Stimulated activated CD4-positive, alpha-beta T cell treated with anti-CD3 and anti-CD28 coated beads, Interleukin-15, amount 100 ng/mL, for 1 hour (primary cell): ENCODE measurements at places on chromosomes 7 and 10.
A peak's percentile ranks its signal among the peaks of the same experiment; 100 is the strongest.

- DNase-seq = no peak
Measured at GRCh38 chr10:27680691-27681605, 64.7 kb downstream of the MKX start.

GRCh38 chr7:34042406-34042805 is 137.1 kb downstream of the BMPER start:
- DNase-seq = no peak

- DNase-seq = no peak
Measured at GRCh38 chr7:55441774-55442522, 76.8 kb downstream of the LANCL2 start.

DNA sequence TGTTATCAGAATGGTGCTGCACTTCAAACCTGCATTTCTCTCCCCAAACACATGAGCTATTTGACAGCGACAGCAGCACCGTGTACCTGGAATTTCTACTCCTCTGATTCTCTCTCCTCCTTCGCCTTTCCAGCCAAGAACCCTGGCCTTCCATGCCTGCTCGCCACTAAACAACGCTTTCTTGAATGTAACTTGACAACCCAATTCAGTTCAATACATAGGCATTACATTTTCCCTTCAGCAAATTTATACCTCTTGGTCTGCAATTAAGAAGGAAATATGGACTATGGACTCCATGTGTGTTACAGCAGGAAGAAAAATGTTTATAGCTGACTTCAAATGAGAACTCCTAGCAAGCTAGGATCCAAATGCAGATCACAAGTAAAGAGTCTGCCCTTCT is 162.6 kb upstream of the AUTS2 start:
- DNase-seq = no peak

- DNase-seq = peak; percentile 36
Measured at GRCh38 chr7:148883266-148884048, 634 bp downstream of the EZH2 start.

DNA sequence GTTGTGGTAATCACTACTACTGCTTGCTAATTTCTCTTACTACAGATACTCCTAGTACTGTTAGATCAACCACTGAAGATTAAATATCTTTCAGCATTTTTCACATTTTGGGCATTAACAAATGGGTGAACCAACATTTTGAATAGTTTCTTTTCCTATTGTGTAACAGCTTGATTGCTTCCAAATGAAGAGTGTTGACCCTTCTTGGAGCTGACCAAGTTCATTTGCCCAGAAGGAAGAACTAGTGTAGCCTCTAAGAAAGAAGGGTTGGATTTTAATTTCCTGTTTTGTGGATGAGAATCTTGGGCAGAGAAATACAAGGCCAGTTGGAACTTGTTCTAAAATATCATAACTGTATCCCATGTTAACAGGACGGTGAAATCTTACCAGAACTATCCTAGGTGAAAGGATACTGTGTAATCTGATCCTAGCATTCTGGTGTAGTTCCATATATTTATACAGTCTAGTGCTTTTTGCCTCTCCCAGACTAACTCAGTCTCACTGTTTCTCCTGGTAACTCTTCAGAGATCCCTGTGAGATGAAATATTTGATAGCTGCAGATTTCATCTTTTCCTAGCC is 37.3 kb downstream of the SND1 start:
- no peak for DNase-seq

DNA sequence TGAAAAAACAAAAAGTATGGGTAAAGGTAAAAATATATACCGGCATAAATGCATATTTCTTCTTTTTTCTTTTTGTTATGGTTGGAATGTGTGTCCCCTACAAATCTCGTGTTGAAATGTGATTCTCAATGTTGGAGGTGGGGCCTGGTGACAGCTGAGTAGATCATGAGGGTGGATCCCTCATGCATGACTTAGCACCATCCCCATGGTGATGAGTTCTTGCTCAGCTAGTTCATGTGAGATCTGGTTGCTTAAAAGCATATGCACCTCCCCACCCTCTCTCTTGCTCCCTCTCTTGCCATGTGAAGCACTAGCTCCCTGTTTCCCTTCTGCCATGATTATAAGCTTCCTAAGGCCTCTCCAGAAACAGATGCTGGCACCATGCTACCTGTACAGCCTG is 93.3 kb downstream of the HYCC1 start:
- DNase-seq = no peak

DNA sequence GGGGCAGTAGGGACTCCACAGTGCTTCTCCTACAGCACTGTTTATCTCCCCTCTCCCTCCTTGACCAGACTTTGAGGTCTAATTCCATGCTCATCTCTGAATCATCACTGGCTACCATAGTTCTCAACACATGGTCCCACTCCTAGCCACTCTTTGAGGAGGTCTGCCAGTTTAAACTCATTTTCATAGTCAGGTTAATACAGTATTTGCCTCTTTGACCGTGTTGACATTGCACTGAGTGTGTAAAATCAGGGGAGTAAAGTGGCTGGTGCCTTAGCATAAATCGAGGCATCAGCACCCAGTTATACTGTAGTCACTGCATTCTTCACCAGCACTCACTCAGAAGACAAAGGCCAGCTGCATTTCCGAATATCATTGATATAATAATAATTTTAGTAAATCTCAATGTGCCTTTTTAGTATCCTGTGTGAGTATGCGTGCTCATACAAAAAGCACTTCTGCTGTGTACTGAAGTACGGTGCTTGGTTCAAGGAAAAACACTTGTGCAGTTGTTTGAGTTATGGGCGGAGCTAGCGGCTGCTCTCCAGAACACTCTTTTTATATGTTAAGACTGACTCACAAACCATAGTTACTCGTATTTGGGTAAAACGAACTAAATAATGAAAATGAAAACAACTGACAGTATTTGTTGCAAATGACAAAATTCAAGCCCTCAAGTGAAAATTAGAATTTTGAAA is 89.7 kb downstream of the GALNT11 start:
- no peak for DNase-seq

DNA sequence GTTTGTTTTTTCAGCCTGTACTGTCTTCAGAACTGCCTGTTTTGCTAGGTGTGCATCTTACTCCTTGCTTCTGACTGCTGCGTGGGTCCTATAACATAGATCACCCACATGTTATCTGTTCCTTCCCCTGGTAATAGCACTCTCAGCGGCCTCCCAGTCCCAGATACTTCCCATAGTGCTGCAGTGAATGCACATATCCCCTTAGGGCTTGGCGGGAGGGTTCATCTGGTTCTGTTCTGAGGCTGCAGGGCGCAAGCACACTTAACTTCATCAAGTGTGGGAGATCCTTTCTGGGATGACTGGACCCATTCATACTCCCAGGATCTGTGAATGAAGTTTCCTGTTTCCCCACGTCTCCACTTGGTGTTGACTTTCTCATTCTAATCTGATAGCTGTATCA is 90.7 kb downstream of the CELF2 start:
- no peak for DNase-seq

DNA sequence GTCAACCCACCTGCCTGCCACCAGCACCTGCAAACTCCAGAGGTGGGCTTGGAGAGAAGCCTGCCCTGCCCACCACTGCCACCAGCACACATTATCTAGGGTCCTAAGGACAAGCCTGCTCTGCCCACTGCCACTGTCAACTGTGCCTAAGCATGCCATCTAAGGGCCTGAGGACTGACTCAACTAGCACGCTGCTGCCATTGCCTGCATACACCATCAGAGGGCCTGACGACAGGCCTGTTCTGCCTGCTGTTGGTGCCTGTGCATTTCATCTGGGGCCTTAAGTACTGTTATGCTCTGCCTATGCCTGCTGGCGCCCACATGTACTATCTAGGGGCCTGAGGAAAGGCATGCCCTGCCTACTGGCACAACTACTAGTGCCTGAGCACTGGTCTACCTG is 27.0 kb upstream of the LRRD1 start:
- DNase-seq = no peak

DNA sequence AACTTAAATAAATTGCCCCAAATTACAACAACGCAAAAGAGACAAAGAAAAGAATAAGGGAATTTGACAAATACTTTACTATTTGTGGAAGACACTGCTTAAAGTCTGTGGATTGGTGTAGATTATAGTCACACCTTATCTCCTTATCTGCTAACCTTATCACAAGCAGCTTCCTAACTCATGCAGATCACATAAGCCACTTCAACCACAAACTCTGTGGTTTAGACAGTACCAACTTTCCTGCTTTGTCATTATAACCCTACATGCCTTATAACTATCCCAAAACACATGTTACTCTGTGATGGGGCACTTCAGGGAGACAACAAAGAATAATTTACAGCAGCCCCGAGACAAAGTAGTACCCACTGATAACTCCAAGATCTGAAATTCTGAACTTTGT is 41.5 kb upstream of the PPP3CB start:
- no peak for DNase-seq

- no peak for DNase-seq
Measured at GRCh38 chr10:63137306-63137705, 4.2 kb downstream of the NRBF2 start.

DNA sequence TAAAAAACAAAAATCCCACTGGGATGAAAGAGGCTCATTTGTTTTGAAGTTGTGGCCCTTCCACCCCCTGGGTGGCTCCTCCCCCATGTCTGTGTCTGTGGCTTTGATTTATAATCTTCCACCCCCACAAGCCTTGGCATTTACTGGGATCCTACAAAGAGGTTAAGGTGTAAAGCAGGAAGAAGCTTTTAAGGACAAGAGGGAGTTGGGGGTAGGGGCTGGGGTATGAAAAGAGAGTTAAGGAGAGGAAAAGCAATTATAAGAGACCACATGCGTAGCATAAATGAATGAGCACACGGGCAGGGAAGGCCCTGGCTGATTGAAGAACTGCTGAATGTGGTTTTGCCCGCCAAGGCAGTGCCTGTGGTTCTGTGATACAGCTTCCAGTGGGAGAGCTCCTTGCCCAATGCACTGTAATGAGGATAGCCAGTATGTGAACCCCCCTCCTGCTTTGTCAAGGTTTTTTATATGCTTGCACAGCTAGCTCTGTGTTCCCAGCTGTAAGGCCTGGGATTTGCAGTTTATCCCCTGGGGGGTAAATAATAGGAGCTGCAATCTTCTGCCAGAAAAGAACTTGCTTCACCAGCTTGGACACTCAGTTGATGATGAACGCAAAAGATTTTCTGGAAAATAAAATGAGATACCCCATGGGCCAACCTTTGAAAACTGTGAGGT is 34.7 kb upstream of the KMT2E start:
- no peak for DNase-seq

GRCh38 chr10:37680716-37681616 is 176.4 kb downstream of the ZNF248 start:
- no peak for DNase-seq

GRCh38 chr7:2175091-2175490 is 57.7 kb downstream of the MAD1L1 start:
- no peak for DNase-seq

GRCh38 chr7:17046666-17047065 is 164.9 kb upstream of the AGR3 start:
- no peak for DNase-seq

DNA sequence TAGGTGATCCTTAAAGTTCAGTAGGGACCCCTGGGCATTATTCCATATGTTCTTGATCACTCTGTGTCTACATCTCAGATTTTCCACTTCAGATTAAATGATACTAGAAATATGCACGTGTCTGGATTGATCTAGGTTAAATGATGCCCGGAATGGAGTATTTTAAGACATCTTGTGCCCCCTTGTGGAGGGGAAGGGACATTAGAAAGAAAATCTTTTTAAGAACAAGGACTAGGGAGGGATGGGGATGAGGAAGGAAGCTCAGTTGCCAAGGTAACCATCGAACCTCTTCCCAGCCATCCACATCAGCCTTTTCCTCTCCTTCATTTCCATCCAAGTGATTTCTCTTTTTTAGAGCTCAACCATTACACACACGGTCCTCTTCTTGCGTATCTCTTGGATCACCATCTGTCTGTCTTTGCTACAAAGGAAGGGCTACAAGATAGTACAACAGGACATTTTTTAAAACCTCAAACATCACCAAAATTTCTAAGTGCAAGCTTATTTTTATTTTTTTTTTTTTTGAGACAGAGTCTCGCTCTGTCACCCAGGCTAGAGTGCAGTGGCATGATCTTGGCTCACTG is 40.5 kb downstream of the PRSS2 start:
- DNase-seq = no peak

- no peak for DNase-seq
Measured at GRCh38 chr7:99794585-99795502, 10.9 kb upstream of the CYP3A4 start.

- DNase-seq = no peak
Measured at GRCh38 chr7:88881136-88881535, 85.6 kb upstream of the TEX47 start.

DNA sequence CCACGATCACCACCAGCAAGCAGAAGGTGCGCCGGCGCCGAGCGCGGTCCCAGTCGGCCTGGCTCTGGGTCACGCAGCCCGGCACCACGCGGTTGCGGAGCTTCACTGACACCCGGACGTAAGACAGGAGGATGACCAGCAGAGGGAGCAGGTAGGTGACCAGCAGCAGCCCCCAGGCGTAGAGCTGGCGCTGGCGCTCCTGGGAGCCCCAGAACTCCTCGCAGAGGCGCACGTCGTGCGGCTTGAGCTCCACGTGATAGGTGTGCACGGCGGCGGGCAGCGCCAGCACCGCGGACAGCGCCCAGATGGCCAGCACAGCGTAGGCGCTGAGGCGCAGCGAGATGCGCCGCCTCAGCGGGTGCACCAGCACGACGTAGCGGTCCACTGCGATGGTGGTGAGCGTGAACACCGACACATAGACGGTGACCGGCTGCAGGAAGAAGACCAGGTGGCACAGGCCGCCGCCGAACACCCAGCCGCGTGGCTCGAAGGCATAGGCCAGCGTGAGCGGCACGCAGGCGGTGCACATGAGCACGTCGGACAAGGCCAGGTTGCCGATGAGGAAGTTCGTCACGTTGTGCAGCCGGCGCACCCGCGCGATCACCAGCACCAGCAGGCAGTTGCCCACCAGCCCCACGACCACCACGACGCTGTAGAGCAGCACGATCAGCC is 920 bp downstream of the PRLHR start:
- peak; percentile 1 for DNase-seq

GRCh38 chr7:80379034-80379982 is 132.6 kb downstream of the GNAT3 start:
- no peak for DNase-seq

DNA sequence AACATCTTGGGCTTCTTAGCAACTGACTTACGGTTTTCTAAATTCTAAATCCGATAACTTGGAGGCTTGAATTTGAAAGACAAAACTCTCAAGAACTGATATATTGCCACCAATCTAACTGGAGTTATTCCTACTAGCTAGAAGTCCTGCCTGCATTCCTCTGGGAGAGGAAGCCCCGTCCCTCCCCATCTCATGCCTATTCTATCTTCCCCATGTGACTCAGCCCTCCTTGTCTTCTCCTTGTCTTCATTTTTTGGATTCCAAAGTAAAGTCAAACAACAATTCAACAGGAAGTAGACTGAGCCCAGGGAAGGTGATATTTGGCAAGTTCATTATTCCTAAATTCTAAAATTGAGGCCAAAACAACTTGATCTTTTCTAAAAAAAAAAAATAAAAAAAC is 587.7 kb downstream of the KCNMA1 start:
- DNase-seq = no peak

- DNase-seq = no peak
Measured at GRCh38 chr10:24762161-24762924, 38.7 kb upstream of the ARHGAP21 start.
